COLO829 (cell line): ENCODE measurements at places on chromosomes 11 and 22.

- DNase-seq, result no peak
Measured at GRCh38 chr22:46863794-46864193, 101.3 kb downstream of the TBC1D22A start.

GRCh38 chr22:37459206-37459605 lies 27.0 kb downstream of the MFNG start:
- DNase-seq, result no peak

- no peak for DNase-seq
Measured at GRCh38 chr11:27882066-27882697, 181.9 kb upstream of the BDNF start.

- DNase-seq, result peak; percentile 64
Measured at GRCh38 chr11:1882265-1883238, 9.1 kb downstream of the PRR33 start.

DNA sequence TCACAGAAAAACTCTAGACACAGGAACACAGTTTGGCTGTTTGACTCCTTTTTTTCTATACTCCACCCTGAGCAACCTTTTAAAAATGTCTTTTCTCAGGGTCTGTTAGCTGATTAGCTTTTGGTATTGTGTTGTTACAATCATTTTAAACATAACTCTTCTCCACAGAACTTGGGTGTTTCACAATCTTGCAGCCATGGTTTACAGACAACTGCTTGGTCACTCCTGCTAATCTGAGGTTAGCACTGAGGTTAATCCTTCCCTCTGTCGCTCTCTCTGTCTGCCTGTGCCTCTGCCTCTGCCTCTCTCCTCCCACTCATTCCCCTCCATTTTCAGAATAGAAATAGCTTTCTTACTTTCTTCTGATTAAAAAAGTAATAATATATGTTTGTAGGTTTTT lies 62.4 kb upstream of the ZBED5 start:
- DNase-seq, result no peak

- no peak for DNase-seq
Measured at GRCh38 chr11:79397252-79397651, 43.6 kb downstream of the TENM4 start.

DNA sequence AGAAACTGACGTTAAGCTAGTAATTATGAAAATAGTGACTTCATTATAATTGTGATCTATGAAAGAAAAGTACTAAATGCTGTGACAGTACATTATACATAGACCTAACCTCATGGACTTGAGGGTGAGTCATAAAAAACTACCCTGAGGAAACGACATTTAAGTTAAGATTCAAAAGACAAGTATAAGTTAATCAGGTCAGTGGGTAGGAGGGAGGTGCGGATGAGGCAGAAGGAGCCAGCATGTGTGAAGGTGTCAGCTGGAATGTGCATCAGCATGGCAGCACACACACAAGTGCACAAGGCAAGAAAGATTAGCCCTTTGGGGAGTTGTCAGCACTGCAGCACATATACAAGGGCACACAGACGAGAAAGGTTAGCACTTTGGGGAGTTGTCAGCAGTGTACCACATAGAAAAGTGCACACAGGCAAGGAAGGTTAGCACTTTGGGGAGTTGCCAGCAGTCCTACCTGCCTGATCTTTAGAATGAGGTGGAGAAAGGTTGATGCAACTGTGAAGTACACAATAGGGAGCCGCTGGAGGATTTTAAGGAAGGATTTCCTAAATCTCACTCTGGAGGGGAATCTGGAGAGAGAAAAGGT lies 31.6 kb upstream of the CAVIN3 start:
- peak; percentile 50 for DNase-seq

- no peak for DNase-seq
Measured at GRCh38 chr11:86901599-86901998, 53.6 kb downstream of the FZD4 start.

- DNase-seq, result no peak
Measured at GRCh38 chr11:71153005-71153390, 99.4 kb downstream of the SHANK2 start.

GRCh38 chr11:36007127-36007655 lies 63.3 kb downstream of the LDLRAD3 start:
- no peak for DNase-seq

DNA sequence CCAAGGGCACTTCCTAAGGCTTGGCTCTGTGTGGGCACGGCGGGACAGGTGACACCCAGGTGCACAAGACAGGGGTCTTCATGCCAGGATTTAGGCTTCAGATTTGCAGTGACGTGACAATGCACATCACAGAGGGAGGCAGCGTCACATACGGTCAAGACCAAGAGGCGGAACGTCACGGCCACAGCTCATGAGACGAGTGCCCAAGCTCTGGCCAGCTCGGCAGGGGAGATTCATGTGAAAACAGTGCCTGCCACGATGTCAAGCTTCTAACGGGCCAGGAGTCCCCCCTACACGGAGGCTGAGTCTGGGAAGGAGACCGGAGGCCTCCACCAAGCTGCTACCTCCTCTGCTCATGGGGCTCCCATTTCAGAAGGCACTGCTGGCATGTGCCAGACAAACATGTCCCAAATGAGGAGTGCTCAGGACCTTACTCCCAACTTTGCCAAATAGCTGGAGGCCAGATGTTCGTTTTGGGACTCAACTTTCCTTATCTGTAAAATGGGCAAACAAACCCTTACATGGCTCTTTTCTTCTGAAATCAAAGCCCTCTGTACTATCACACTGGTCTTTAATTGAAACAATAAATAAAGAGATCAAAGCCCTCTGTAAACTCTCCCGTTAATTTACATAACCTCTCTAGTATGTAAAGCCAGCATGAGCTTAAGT lies 16.6 kb downstream of the VPS37C start:
- no peak for DNase-seq

DNA sequence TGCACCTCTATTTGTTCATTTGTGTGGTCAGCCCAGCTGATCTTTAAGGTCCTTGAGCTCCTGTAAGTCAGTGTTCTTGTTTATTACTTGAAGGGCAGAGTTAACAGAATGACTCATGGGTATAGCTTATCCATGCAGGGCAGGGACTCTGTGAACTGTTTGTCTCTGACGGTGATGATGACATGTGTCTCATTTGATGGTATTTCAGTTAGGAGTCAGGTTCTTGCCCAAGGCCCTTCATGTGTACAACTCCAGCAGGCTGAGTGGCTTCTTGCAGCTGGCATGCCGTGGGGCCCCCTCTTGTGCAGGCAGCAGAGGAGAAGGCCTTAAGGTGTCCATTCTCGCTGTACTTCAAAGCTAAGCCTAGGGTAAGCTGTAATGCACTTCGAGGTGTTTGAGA lies 165.1 kb downstream of the DBX1 start:
- no peak for DNase-seq

- DNase-seq, result no peak
Measured at GRCh38 chr22:43666457-43666856, 145.6 kb downstream of the EFCAB6 start.

GRCh38 chr11:75603791-75604736 lies 42.0 kb downstream of the SERPINH1 start:
- peak; percentile 42 for DNase-seq

DNA sequence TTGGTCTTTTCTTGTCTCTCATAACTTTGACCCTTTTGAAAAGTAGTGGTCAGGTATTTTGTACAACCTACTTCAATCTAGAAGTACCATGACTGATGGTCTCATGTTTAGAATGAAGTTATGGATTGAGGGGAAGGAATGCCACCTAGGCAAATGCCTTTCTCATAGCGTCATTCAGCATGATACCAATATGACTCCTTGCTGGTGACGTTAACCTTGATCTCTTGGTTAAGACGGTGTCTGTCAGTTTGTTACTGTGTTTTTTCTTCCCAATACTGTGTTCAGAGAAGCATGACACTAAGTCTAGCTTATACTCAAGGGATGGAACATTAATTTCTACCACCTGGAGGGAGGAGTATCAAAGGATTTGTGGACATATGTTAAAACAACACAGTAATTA lies 130.9 kb downstream of the KIF18A start:
- no peak for DNase-seq

DNA sequence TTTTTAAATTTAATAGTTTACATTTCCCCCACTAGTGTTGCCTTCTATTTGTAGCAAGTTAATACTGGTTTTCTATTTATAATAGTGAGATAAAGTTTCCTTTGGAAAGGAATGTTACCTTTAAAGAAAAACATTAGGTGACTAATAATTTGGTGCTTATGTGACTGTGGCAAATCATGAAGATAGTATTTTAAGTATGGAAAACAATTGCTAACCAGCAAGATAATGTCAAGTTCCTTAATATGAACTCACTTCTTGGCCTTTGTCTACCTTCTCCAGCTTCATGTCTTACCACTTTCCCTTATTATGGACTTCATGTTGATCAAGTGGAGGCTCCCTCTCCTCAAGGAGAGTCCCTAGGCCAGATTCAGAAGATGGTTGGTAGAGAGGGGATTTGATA lies 27.2 kb downstream of the ARHGEF12 start:
- DNase-seq, result no peak

GRCh38 chr11:117706322-117706814 lies 90.6 kb downstream of the DSCAML1 start:
- DNase-seq, result no peak

GRCh38 chr22:25134451-25134850 lies 65.2 kb upstream of the CRYBB3 start:
- DNase-seq, result no peak

DNA sequence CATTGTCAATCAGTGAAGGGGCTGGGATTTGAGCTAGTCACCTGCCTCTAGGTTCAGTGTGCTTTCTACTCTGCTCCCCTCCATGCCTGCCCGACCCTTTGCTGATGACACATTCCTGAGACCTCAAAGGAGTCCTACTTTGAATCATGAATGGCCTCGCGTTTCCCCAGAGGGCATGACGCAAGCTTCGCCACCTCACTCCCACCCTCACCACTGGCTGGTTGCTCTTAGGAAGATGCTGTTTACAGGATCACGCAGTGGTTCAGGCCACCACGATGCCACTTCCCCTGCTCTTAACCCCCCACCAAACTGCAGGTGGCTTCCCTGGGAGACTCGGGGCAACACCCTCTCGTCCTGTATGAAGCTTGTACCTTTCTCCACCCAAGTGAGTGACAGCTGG lies 62.9 kb upstream of the B3GAT1 start:
- DNase-seq, result no peak

- no peak for DNase-seq
Measured at GRCh38 chr11:66450560-66450959, 11.9 kb upstream of the MRPL11 start.

DNA sequence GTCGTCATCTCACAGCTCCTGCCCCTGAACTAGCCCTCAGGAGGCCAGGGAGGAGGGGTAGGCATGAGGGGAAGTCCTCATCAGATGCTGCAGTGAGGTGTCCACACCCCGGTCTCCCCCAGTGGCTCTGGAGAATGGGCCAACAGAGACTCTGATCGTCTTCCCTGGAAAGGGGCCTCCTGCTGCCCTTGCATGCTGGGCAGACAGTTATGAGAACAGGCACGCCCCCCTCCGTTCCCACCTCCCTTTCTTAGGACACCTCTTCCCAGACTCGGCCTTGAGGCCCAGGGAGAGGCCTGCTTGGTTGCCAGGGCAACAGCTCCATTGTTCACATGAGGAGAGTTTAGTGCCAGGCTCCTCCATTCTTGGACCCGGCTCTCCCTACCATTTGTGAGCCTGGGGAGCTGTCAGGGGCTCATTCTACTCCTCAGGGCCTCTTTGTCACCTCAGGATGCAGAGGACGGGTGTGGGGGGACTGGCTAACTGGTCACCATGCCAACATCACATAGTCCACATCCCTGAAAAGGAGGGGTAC lies 157.7 kb downstream of the TTC17 start:
- DNase-seq, result no peak

DNA sequence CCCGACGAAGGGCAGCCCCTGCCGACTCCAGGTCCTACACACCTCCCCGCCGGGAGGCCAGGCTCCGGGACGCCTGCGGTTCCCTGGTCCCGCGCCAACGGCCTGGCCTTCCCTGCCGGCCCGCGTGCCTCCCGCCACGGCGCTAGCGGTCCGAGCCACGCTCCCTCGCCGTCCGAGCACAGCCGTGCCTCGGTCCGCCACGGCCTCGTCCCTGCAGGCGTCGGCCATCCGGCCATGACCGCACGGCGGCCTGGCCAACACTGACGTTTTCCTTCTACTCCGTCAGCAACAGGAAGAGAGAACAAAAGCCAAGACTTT lies 532 bp downstream of the EIF4G2 start:
- DNase-seq, result no peak

GRCh38 chr11:16977136-16977993 lies 36.8 kb downstream of the PLEKHA7 start:
- no peak for DNase-seq

- DNase-seq, result no peak
Measured at GRCh38 chr22:46445771-46446420, 91.5 kb downstream of the CELSR1 start.

- no peak for DNase-seq
Measured at GRCh38 chr11:7413961-7414915, 71.1 kb upstream of the OLFML1 start.

- no peak for DNase-seq
Measured at GRCh38 chr22:50114221-50115021, 24.6 kb downstream of the MOV10L1 start.

- no peak for DNase-seq
Measured at GRCh38 chr22:46107753-46108563, 42.4 kb upstream of the PPARA start.

- no peak for DNase-seq
Measured at GRCh38 chr11:2743427-2744110, 43.8 kb upstream of the KCNQ1OT1 start.

DNA sequence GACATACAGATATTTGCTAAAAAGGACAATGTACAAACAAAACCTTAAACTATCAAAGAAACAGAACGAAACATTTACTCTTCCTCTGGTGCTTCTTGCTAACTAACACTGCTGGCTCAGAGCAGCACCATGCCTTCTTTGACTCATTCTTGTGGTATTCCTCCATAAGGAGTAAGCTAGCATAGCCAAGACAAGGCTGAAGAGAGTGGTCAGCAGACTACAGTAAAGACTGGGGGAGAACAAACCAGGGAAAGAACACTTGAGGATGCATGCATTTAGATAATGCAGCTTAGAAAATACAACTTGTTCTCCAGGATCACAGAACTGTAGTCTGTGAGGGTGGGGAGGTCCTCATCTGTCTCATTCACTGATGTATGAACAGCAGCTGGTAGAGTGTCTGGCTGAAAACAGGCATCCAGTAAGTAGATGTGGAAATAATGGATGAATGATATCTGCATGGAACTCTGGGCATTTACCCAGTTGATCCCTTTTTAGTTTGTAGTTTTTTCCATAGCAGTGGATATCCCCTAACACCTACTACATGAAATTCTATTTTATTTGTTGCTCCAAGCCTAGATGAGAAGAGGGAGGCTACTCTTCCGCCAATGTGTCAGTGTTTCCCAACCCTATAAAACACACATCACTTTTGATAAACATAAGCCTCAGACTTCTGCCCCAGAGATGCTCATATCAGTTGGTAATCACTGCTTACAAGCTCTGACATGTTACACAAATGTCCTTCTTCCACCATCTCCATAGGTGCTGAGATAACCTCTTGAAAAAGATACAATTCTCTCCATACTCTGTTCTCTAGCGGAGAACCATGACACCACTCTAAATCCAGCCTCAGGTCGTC lies 7.3 kb downstream of the SNX19 start:
- DNase-seq, result no peak

DNA sequence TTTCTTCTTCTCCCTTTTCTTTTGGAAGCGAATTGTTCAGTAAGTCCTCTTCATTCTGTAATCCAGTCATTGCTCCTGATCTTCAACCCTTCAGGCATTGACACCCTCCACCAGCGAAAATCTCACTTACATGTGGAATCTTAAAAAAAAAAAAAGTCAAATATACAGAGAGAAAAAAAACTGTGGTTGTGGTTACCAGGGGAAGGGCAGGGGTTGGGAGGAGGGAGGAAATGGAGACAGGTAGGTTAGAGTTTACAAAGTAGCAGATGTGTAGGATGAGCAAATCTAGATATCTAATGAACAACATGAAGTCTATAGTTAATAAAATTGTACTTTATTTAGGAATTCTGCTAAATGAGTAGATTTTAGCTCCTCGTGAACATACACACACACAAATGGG lies 17.7 kb upstream of the TMEM123 start:
- no peak for DNase-seq
